Hematopoietic multipotent progenitor cell treated with erythropoietin and hydrocortisone succinate and interleukin-3 and kit ligand, for 8 days (in vitro differentiated cells): ENCODE measurements at places on chromosomes 11 and 22.
A peak's percentile ranks its signal among the peaks of the same experiment; 100 is the strongest.

GRCh38 chr11:130913268-130913667 lies 3.0 kb downstream of the SNX19 start:
- no peak for DNase-seq

DNA sequence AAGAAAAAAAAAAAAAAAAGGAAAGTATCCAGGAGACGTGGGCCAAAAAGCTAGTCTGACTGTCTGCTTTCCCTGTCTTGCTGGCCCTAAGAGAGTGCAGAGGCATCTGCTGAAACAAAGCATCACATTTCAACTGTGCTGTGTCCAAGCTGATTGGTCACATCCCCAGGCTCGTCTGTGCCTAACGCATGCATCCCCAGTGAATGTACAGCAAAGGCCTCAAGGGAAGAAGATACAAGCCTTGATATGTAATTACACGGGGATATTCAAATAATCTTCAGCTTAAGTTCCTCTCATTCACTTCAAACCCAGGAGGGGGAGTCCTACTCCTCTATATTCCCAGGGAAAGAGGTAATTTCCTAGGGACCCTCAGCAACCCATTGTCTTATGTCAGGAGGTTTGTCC lies 5.4 kb upstream of the SORL1 start:
- no peak for DNase-seq

DNA sequence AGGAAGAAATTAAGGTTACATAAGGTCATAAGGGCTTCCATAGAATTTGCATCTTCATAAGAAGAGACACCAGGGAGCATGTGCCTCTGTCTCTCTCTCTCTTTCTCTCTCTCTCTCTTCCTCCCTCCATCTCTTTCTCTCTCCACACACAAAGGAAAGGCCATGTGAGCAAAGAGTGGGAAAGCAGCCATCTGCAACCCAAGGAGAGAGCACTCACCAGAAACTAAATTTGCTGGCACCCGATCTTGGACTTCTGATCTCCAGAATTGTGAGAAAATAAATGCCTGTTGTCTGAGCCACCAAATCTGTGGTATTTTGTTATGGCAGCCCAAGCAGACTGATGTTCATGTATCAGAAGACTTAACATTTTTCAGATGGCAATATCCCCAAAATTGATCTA lies 6.4 kb upstream of the KRTAP5-10 start:
- no peak for DNase-seq

DNA sequence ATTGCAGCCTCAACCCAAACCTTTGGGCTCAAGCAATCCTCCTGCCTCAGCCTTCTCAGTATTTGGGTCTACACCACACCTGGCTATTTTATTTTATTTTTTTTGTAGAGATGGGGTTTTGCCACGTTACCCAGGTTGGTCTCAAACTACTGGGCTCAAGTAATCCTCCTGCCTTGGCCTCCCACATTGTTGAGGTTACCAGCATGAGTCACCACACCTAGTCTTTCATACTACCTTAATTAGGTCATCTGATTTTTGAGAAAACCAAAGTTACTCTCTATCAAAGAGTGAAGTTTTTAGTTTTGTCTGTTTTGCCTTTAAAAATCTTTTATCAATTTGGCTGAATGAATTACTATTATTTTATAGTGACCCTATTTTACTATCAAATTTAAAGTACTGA lies 335.6 kb upstream of the LRRC4C start:
- no peak for DNase-seq

DNA sequence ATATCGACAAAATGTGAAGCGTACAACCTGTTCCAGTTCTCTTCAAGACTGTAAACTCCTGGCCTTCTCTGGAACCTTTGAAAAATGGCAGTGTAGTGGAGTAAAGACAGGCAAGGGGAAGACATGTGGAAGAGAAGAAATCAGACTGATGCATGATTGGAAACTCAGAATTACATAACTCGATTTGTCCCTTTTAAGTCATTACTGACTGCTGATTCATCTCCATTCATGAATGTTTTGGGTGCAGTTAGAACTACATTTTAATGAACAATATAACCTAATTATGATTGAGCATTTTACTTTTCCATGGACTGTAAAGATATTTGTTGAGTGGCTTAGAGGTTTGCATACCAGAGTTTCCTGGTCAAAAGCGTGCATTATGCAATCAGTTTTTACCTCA lies 32.9 kb downstream of the FAT3 start:
- DNase-seq, result no peak

GRCh38 chr11:110077831-110078325 lies 15.3 kb upstream of the ZC3H12C start:
- DNase-seq, result no peak

- peak; percentile 27 for DNase-seq
Observed at GRCh38 chr11:76512851-76513653, 68.2 kb downstream of the EMSY start.

- no peak for DNase-seq
Observed at GRCh38 chr11:12640926-12641849, 33.0 kb upstream of the TEAD1 start.

- no peak for DNase-seq
Observed at GRCh38 chr11:17579451-17579850, 32.4 kb downstream of the OTOG start.

DNA sequence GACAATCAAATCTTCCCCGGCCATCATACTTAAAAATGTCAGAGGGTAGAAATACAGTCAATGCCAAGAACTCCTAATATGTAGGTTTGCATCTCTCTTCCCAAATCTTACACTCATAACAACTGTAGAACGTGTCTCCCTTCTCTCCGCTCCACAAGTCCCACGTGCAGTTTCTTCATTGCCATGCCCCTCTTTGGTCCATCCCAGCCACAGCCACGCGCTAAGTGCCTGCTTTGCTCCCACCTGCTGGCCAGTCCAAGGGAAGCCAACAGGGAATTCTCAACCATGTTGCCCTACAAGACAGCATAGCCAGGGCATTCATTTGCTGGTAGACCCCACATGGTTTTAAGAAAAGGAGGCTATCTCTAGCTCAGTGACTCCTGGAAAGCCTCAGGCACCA lies 420.6 kb upstream of the ISX start:
- DNase-seq, result no peak

- DNase-seq, result no peak
Observed at GRCh38 chr11:58580311-58580710, 1.4 kb downstream of the ZFP91 start.

GRCh38 chr11:92236856-92237255 lies 12.2 kb downstream of the FAT3 start:
- DNase-seq, result no peak

- no peak for DNase-seq
Observed at GRCh38 chr22:17199003-17199731, 20.1 kb downstream of the ADA2 start.

DNA sequence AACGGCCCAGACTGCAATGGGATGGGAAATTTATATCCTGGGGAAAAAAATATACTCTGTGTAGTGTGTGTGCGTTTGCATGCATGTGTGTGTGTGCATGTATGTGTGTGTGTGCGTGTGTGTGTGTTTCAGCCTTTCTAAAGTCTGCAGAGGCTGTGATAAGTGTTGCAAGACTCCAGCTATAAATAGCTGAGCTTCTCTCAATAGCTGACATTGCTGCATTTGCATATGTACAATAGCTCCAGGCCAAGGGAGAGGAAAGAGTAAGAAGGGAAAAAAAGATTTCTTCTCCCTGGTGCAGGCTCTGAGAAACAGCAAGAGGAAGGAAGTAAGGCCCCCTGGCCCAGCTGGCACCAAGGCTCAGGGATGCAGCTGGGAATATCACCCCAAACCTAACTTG lies 483.0 kb downstream of the MN1 start:
- no peak for DNase-seq

- no peak for DNase-seq
Observed at GRCh38 chr11:111540114-111540936, at the start of gene LAYN. LAYN (plus strand) TSS chr11:111540720; CDS start chr11:111540844, 124 bp downstream.

GRCh38 chr11:112902361-112903011 lies 58.7 kb upstream of the NCAM1 start:
- DNase-seq, result no peak

GRCh38 chr11:1727096-1727690 lies 23.2 kb downstream of the IFITM10 start:
- DNase-seq, result no peak

DNA sequence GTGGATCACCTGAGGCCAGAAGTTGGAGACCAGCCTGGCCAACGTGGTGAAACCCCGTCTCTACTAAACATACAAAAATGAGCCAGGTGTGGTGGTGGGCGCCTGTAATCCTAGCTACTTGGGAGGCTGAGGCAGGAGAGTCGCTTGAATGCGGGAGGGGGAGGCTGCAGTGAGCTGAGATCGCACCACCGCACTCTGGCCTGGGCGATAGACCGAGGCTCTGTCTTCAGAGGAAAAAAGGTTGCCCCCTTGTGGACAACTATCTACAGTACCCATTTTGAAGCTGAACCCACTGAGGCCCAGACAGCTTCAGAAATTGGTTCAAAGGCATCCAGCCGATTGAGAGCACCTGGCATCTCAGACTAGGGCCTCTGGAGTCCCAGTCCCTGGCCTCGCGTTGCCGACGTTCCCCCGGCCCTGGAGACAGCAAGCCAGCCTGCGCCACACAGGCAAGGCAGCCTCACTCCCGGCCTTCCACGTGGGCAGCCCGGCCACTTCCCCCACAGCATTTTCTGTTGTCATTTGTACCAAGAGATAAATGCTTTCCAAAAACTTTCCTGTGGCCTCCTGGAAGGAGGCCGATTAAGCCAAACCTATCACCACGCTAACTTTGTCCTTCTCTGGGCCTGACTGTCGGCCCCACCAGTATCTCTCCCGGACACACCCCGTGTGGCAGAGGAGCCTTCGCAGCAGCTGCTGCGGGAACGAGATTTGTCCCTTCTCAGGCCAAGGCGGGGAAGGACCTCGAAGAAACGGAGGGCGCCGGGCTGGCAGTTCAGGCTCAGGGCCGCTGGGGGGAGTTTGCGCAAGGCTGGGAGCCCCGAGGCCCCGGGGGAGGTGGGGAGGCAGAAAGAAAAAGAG lies 82.8 kb downstream of the FLI1 start:
- DNase-seq, result peak; percentile 90

GRCh38 chr11:59967677-59968394 lies 4.0 kb downstream of the OOSP4A start:
- DNase-seq, result peak; percentile 82

- no peak for DNase-seq
Observed at GRCh38 chr11:131288521-131289091, 81.8 kb upstream of the NTM start.

- DNase-seq, result no peak
Observed at GRCh38 chr22:21444701-21445436, 22.3 kb upstream of the TMEM191C start.

GRCh38 chr22:49014227-49015201 lies 813.2 kb downstream of the BRD1 start:
- no peak for DNase-seq

DNA sequence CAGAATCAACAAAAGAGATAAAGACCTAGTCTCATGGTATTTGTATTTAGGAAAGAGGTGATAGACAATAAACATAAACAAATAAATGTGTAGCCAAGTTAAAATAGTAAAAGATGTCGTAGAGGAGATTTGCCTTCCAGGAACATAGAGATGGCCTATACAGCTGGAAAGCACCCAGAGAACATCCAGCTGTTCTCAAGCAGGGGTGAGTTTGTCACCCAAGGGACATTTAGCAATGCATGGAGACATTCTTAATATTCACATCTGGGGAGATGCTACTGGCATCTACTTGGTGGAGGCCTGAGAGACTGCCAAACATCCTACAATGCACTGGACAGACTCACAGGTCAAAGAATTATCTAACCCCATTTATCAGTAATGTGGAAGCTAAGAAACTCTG lies 88.3 kb downstream of the C11orf87 start:
- no peak for DNase-seq

- no peak for DNase-seq
Observed at GRCh38 chr11:116715383-116715782, 57.4 kb downstream of the BUD13 start.

GRCh38 chr22:36977947-36978660 lies 41.1 kb downstream of the TST start:
- peak; percentile 93 for DNase-seq

GRCh38 chr22:46893281-46894020 lies 131.0 kb downstream of the TBC1D22A start:
- no peak for DNase-seq

- DNase-seq, result no peak
Observed at GRCh38 chr22:44276041-44276440, 36.7 kb downstream of the SHISAL1 start.

GRCh38 chr11:44282620-44283019 lies 27.3 kb downstream of the ALX4 start:
- DNase-seq, result no peak

DNA sequence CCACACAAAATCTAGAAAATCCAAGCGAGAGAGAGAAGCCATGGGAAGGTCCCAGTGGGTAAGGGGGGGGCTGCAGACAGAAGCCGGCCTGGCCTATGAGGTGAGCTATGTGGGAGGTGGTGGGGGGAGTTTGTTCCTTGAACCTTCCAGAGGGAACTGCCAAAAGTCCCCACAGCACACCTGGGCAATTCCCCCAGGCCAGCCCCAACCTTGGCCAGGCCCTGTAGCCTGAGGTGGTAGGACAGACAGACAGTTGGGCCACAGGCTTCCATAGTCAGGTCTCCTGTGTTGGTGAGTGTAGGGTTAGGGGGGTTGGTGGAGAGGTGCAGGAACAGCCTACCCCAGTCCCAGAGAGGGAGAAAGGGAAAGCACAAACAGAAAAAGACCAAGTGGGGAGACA lies 39.0 kb downstream of the LMO1 start:
- DNase-seq, result no peak

- peak; percentile 61 for DNase-seq
Observed at GRCh38 chr11:62324731-62325556, 12.3 kb upstream of the ASRGL1 start.

GRCh38 chr22:48433647-48434046 lies 1394.0 kb downstream of the BRD1 start:
- no peak for DNase-seq

DNA sequence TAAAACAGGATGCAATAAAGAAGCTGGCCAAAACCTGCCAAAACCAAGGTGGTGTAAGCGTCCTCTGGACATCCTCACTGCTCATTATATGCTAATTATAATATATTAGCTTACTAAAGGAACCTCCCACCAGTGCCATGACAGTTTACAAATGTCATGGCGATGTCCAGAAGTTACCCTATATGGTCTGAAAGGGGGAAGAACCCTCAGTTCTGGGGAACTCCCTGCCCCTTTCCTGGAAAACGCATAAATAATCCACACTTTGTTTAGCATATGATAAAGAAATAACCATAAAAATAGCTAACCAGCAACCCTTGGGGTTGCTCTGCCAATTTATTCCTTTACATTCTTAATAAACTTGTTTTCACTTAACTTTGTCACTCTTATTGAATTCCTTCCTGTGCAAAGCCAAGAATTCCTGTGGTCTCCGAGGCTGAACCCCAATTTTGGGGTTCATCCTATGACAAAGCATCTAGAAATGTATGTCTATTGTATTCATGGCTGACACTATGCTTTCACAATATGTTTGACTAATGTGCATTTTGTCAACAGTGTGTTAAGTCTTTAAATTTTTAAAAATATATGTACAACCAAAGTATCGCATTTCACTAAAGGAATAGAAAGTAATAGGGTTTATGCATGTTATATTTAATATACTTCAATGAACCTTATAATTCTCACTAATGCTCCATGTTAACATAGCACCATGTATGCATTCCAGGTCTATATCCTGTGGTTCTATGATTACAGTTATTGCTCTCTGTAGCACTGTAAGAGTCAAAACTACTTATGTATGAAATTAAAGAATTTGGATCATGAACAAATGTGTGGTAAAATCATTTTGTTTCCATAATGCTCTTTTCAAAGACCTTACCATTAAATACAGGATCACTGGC lies 25.1 kb downstream of the LGR4 start:
- peak; percentile 13 for DNase-seq
